NCI-H2081 (cell line): ENCODE measurements at places on chromosomes 1 and 21.

- DNase-seq: no peak
Measured at GRCh38 chr1:212514782-212515181, 82.1 kb downstream of the NENF start.

GRCh38 chr1:248862695-248862997, 3.8 kb upstream of the ZNF692 start:
- DNase-seq: no peak

- DNase-seq: no peak
Measured at GRCh38 chr1:89721351-89721750, 88.4 kb downstream of the LRRC8C start.

DNA sequence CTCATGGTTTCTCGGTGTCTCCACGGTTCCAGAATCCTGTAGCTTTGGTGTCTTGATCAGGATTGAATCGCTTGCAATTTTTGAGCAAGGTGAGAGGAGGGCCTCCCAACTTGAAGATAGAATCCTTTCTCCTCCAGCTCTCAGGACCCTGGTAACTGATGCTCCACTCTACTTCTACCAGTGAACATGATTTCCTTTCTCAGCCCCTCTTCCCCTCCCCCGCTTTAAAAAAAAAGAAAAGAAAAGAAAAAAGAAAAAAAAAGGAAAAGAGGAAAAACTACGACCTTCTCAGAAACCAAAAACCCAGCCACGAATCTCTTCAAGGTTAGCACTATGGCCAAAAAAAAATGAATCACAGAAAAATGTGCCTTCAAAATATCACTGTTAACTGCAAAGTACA, 1.2 kb downstream of the ARHGEF11 start:
- DNase-seq: no peak

DNA sequence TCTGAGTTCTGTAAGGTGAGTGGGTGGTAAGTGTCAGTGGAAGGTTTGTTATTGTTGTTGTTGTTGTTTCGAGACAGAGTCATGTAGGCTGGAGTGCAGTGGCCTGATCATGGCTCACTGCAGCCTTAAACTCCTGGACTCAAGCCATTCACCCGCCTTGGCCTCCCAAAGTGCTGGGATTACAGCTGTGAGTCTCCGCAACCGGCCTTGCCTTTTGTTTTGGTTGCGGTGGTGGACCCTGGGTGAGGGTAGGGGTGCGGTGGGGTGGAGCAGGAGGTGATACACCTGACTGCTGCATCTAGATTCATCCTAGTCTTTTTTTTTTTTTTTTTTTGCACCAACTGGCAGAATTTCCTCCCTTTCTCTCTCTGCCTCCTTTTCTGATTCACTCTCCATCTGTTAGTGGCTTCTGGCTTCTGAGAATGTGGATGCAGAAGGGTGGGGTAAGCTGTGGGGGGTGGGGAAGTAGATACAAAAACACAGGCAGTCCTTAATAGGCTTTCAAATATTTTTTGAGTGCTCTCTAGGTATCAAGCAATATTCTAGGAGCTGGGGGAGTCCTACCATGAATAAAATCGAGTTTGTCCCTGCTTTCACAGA, 4.6 kb upstream of the GMEB1 start:
- DNase-seq: no peak

GRCh38 chr1:209198961-209199750, 384.4 kb upstream of the CAMK1G start:
- no peak for DNase-seq
